COR-L47 (cell line): ENCODE measurements at places on chromosomes 12 and 14.
A peak's percentile ranks its signal among the peaks of the same experiment; 100 is the strongest.

DNA sequence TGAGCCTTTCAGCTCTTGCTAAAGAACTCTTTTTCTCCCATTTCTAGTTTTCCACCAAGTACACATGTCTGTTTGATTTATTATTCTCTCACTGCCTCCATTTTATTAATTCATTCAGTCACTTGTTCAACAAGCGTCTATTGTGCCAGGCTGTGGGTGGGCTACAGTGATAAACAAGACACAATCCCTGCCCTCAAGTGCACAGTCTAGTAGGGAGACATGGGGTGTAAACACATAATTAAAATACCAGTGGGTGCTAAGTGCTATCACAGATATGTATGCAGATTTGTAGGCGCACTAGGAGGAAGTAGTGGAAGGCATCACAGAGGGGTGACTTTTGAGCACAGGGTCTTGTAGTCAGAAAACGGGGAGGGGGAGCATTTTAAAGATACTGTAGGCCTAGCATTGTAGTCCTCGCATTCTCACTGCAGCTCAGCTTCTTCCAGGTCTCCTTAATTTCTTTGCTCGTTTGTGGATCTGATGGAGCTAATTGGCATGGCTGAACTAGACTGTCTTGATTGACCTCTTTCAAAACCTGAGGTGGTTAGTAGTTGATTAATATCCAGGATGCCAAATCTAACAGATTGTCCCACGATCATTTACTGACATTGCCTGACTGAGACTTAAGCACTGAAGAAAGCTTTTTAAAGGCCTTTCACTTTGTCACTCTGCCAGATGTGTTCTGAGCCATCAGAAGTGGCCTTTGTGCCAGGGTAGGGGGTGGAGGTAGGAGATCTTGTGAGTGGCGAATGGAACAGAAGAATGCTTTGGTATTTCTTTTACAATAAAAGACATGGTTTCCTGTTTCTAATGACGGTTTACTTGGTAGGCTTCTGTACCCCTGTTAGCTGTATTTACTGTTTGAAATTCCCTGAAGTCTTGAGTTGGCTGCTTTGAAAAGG lies 116.9 kb downstream of the DIP2B start:
- no peak for DNase-seq

GRCh38 chr12:44053549-44054127 lies 217.8 kb downstream of the TMEM117 start:
- DNase-seq, result no peak

GRCh38 chr14:42884100-42884499 lies 1277.4 kb downstream of the LRFN5 start:
- no peak for DNase-seq

GRCh38 chr12:32303174-32303549 lies 96.2 kb upstream of the FGD4 start:
- DNase-seq, result no peak

DNA sequence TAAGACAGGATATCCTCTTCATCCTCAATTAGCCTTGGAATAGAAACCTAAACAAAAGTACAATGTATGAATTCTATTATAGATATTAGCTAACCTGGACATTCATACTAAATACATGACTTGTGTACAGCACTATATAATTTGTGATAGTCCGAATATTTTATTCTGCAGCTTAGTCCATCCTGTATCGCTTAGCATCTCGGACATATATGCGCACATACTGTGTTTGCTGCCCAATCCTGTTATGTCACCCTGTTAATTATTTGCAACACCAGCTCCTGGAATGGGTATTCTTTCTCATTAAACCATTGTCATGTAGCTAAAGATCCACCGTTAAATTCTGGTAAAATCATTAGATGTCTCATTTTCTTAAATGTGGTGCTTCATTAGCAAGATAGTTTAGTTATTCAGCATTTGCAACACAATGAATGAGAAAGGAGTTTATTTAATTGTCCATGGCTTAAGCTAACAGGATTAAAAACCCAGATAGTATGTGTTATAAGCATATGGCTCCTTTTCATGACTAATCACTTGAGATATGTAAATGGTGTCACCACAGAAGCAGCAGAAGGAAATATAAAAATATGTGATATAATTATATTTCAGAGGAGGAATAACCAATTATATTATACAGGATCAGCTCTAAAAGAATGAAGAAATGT lies 156.0 kb upstream of the ARHGAP5 start:
- DNase-seq, result no peak

DNA sequence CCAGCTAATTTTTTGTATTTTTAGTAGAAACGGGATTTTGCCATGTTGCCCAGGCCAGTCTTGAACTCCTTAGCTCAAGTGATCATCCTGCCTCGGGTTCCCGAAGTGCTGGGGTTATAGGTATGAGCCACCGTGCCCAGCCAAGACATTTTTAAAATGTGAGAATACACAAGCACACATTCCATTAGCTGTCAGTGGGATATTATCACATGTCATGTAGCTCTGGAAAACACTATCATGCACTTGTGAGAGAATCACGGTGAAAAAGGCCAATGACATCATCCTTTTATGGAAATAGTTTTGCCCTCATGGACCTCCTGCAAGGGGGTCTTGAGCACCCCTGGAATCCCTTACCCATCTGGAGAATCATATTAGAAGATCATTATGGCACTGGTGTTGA lies 28.3 kb downstream of the ERC1 start:
- no peak for DNase-seq

- no peak for DNase-seq
Measured at GRCh38 chr12:32891526-32891925, 5.1 kb downstream of the PKP2 start.

GRCh38 chr12:62191491-62192179 lies 68.6 kb upstream of the USP15 start:
- DNase-seq, result peak; percentile 15

- no peak for DNase-seq
Measured at GRCh38 chr12:78004249-78005093, 173.8 kb downstream of the NAV3 start.

GRCh38 chr12:121515615-121516014 lies 65.2 kb downstream of the KDM2B start:
- DNase-seq, result no peak

DNA sequence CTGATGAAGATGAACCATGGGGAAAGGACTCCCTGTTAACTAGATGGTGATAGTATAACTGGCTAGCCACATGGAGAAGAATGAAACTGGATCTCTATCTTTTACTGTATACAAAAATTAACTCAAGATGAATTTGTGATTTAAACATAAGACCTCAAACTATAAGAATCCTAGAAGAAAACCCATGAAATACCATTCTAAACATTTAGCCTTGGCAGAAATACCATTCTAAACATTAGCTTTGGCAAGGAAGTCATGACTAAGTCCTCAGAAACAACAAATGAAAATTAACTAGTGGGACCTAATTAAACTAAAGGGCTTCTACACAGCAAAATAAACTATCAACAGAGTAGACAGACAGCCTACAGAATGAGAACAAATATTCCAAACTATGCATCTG lies 28.4 kb upstream of the NOVA1 start:
- DNase-seq, result no peak

DNA sequence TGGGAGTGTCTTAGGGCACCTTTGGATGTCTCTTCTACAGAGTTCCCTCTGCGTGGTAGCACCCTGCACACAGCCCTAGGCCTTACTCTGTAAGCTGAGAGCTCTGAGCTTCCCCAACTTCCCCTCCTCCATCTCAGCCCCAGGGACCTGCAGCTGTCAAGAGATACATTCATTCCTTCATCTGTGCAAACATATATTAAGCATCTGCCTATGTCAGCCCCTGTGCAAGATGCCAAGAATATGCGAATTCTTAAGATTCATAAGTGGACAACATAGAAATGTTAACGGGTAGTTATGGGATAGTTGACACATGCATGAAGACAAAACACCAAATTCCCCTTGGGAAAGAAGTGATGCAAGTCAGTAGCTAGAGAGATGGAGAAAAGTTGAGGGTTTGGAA lies 190.8 kb downstream of the SLC41A2 start:
- no peak for DNase-seq

DNA sequence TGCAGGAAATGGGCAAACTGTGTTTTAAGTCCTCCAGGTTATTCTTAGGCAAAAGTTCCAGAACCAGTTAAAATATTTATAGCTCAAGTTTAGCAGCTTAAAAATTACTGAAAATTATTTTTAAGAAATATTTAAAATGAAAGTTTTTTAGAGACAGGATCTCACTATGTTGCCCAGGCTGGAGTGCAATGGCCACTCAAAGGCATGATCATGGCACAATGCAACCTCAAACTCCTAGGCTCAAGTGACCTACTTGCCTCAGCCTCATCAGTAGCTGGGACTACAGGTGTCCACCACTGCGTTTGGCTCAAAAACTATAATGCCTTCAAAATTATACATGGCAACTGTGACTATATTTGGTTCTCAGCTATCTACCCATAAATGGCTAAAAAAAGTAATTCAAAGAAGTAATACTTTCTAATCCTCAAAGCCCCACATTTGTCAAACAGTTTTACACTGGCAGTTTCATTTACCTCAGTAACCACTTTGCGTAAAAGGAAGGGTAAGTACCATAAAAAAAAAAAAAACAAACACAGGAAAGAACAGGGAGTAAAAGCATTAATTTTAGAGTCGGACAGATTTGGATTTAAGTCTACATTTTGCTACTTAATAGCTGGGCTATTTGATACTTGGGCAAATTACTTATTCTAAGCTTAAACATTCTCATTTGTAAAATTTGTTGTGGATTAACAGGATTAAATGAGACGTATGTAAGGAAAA lies 9.2 kb downstream of the KLHL28 start:
- DNase-seq, result no peak

- DNase-seq, result no peak
Measured at GRCh38 chr12:32906399-32907165, 10.0 kb upstream of the PKP2 start.

DNA sequence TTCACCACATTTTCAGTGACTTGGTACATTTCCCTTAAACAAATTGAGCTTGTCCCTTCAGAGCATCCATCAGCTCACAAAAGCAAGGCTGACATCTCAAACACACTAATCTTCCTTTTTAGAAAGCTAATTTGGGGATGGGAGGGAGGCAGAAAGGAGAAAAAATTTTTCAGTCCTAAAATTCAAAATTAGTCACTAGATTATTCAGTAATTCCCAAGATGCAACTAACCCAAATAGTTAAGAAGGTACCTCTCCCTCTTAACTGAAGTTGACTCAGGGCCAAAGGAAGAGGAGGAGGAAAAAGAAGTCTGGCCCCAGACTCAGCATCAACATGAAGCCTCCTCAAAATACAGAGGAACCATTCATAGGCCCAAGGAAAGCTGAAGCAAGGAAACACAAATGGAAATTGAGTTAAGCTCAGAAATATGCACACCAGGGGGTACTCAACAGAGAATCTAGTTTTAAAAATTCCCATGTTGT lies 21.7 kb downstream of the CBX5 start:
- no peak for DNase-seq

GRCh38 chr12:102513272-102513671 lies 32.9 kb upstream of the IGF1 start:
- no peak for DNase-seq
